ENCODE measurements at places on chromosomes 2 and 18. TPM values are rescaled to one million over a fixed set of nuclear protein-coding genes. Genes with fewer than 3 reads are reported as not detected.

DNA sequence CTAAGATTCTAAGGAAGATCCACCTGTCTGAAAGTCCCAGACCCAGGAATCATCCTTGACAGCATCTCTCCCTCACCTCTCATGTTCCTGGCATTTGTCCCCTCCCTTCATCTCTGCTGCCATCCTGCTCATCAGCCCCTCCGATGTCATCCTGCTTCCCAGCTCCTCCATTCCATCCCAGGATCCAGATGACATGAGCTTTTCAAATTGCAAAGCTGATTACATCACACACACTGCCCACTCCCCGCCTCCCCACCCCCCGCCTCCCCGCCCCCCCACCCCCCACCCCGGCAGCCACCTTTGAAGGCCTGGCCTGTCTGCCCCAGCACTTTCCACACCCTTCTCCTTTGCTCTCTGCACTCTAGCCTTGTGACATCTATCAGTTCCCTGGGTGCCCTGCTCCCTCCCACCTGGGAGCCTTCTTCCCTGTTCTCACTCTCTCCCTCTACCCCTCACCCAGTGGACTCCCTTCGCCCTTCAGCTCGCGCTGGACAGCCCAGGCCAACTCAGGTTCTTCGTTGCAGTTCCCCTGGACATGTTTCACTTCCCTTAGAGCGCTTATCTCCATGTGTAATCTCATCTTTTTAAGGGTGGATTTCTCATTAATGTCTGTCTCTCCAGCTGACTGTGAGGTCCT lies 61.6 kb downstream of the DNMT3A start:
- no peak for DNase-seq

DNA sequence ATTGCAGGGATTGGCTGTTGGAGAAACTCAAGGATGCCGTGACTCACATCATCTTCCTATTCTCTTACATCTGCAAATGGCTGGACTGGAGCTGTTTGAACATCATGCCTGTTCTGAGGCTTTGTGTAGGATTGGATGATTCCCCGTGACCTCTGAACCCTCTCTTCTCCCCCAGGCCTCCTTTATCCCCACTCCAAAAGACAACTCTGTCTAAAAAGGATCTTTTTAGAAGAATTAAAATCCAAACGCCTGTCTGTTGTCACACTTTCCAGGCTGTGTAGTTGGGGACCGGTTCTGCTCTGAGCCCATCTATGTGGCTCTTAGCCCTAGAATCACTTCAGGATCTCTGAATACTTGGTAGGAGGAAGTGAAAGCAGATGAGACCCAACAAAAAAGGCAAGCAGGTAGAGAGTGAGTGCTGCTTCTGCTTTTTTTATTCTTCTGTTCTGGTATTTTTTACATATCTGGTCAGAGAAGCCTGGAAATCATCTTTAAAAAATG lies 565 bp downstream of the SP140 start:
- DNase-seq, result peak; percentile 54

- DNase-seq, result no peak
These were observed 29.2 kb upstream of the MSH2 start for GRCh38 chr2:47373747-47374146.

DNA sequence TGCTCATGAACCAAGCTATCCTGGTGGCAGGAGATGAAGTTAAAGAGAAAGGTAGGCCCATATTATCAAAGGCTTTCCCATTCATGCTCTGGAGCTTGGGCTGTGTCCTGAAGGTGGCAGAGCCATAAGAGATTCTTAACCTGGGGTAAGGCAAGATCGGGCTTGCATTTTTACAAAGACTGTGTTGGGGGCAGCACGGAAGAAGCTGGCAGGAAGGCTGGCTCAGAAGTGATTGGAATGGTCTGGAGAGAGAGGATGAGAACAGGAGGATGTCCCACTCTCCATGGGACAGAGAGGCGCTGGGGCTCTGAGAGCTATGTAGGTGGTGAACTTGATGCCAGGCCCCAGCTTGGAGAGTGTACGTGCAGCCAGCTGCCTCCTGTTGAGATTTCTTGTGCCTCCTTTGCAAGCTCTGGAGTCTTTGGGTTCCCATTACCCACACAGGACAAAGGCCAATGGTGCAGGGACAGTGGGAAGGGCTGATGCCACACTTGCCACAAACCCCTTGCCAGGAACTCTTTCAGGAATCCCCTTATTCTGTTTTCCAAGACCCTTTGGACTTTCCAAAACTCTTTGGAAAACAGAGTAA lies 40.6 kb upstream of the FZD5 start:
- DNase-seq, result no peak

GRCh38 chr2:239869272-239870155 lies 155.6 kb downstream of the NDUFA10 start:
- DNase-seq, result no peak

- no peak for DNase-seq
These were observed 1354.9 kb upstream of the TMEFF2 start for GRCh38 chr2:193549661-193550060.

DNA sequence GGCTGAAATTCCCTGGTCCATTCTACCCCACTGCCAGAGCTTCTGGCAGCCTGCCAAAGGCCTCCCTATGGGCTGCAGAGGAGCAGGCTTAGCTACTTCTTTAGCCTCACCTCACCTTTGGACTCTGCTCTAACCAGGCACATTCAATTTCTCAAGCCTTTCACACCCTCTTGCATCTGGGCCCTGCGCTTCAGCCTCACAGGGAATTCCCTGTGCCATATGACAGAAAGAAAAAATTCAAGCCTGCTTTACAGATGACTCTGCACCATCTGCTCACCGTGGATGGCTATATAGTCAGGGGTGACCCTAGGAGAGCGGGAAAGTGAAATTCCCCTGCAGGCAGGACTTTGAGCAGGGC lies 62.5 kb downstream of the REEP1 start:
- DNase-seq, result no peak

- no peak for DNase-seq
These were observed 47.7 kb downstream of the ZC3H15 start for GRCh38 chr2:186533717-186534116.

DNA sequence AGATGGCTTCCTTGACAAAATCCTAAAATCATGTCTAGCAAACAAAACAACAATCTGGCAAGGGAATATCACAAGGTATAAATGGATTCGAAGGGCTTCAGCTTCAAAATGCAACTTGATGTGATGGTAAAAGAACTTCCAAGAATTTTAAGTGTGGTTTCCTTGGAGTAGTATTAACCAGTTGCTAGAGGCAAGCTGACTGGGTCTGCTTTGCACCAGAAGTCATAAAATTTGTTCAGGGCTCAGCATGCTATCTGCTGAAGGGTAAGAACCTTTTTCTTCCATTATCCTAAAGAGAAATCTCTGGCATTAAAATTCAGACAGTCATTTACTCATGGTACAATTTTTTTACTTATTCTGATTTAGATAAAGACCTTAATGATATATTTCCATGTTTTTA lies 516.7 kb downstream of the TXNL1 start:
- no peak for DNase-seq

DNA sequence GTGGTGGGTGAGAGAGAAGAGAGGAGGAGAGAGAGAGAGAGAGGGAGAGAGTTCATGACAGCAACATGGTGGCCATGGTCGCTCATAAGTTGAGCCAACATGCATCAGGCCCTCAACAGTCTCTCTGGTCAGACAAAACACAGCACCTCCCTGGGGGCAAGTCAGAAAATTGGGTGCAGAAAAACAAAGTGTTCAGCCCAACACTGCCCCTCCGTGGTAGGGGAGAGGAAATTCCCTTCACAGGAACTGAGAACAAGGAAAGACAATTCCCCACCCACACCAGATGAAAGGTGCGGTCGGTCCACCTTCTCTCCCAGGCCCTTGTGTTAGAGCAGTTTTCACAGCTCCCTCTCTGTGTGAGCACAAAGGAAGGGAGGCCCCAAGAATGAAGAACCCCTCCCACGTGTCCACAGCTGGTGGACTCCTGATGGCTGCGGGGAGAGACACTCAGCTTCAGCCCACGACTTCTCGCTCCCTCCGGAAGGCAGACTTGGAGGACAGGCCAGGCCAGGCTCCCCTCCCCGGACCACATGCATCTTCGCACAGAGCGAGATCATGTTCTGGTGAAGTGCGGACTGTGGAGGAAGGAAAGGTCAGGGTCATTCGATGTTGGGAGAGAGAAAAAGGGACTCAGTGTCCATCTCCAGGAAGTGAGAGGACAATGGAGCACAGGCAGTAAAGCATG lies 181.7 kb downstream of the ANAPC1 start:
- peak; percentile 76 for DNase-seq

DNA sequence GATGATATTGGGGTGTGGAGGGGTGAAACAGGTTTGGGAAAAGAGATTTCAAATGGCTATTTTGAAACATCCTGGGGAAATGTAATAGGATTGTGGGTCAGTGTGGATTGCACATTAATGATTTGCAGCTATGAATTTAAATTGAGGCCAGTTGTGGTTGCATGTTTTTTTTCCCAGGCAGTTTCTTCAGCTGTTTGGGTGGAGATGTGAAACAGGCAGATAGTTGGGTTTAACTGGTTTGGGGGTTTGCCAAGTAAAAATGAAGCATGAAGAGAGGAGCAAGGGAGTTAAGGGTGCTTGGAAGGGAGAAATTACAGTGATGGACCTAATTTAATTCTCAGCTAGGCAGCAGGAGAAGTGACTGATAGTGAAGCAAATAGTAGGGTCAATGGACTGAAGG lies 16.8 kb downstream of the GPD2 start:
- DNase-seq, result no peak

- DNase-seq, result no peak
These were observed 1.4 kb downstream of the ALMS1 start for GRCh38 chr2:73386894-73387636.

- no peak for DNase-seq
These were observed 532.1 kb downstream of the SOX11 start for GRCh38 chr2:6224267-6224666.

DNA sequence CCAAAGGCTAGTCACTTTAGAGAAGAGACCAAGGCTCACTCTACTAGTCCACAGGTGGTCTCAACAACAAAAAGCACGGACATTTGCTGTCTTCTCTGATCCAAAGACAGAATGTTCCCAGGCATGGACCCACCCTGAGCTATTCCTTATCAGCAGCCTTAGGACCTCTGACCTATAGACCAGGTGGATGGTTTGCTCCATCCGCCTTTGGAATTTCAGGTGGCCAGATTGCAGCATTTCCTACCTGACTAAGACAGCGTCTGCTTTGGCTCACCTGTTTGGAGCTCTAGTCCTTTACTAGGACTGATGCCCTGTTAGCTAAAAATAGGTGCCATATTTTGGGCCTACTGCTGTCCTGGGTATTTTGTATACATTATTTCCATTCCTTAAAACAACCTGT lies 44.6 kb upstream of the LRP2 start:
- DNase-seq, result no peak

DNA sequence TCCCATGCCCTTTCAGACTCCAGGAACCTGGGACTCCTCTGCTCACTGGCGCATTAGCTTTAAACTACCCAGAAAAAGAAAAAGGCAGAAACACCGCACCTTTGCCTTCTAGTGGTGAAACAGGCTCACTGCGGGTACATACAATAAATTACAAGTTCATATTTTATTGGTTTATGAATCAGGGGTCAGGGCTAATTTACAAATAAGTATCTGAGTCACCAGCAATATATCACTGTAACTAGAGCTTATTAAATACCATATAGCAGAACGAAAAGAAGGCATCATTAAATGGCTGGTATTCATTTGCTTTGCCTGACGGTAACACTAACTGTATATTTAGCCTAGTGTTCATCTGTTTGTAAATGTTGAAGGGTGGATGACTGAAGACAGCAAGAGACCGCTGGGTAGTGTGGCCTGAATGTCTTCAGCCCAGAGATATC lies 26.9 kb upstream of the DTNB start:
- DNase-seq, result peak; percentile 54

DNA sequence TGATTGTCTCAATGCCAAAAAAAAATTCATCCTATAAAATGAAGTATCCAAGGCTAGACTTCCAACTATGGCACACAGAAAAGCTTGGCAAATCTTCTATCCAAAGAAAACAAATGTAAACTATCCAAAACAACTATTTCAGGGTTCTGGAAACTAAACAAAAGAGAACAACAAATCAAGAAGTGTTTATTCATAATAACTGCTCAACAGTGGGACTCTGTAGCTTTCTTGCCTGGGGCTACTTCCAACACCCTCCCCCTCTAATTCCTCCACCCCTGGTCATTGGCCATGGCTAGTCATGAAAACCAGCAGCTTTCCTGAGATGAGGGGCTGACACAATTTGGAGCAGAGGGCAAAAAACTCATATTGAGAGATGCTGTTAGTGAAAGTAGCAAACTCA lies 107.0 kb downstream of the EXOC6B start:
- DNase-seq, result no peak

DNA sequence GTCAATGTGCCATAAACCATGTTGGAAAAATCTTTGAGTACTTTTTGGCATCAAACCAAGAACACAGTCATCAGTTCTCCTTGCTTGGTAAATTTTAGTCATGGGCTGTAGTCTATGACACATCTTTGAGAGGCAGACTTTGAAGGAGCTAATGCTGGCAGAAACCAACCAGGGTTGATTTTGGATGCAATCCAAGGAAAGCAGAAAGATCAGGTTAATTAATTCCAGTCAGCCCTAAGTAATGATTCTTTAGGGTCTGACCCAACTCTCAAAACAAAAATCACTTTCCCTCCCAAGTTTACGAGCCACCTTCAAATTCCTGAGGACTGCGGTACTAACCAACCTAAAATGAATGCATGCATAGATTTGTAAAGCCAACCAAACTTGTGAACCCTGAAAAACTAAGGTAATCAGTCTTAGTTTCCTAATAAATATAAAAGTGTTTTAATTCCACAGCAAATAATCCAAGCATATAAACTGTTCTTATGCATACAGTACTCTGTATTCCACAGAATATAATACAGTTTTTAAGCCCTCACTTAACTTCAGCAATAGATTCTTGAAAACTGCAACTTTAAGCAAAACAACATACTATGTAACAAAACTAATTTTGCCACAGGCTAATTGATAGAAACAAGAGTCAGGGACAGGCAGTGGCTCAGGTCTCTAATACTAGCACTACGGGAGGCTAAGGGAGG lies 22.0 kb downstream of the AP1S3 start:
- DNase-seq, result no peak

GRCh38 chr18:3861495-3861894 lies 411.5 kb downstream of the TGIF1 start:
- DNase-seq, result no peak

DNA sequence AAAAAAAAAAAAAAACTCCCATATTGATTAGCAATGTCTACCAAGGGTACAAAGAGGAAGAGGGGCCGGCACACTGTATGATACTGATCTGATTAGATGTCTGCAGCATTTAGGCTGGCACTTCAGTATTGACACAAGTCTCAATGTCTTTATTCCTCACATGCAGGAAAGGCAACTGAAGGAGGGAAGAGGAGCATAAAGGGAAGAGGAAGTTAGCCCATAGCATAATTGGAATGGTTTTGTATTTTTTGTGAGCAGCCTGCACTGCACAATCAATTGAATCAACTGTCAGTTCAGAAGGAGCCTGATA lies 79.0 kb downstream of the DNER start:
- DNase-seq, result no peak

Gene ACSL3
- 58.7 TPM for total RNA-seq

Gene MALL
- not detected for total RNA-seq

Gene TRIB2
- 14.3 TPM for total RNA-seq

Gene TMBIM1
- total RNA-seq, result 51.5 TPM

Gene LOXHD1
- total RNA-seq, result 0.06 TPM

Gene GPR155
- total RNA-seq, result 7.1 TPM

Gene RGPD3
- total RNA-seq, result not detected

Gene CIB4
- not detected for total RNA-seq

Gene CRYGD
- not detected for total RNA-seq

Gene SERPINB4
- not detected for total RNA-seq

Gene SKOR2
- not detected for total RNA-seq

Gene TFCP2L1
- total RNA-seq, result 0.06 TPM

Gene TANC1
- total RNA-seq, result 0.16 TPM
